ENCODE measurements at places on chromosomes 2 and 18. TPM values are rescaled to one million over a fixed set of nuclear protein-coding genes. Genes with fewer than 3 reads are reported as not detected.
A peak's percentile ranks its signal among the peaks of the same experiment; 100 is the strongest.

GRCh38 chr2:10404324-10405143 lies 43.6 kb downstream of the ODC1 start:
- no peaks in the 10 kb centered on the region for H3K36me3 ChIP-seq
- peak overlapping the region; percentile 78 for H3K27ac ChIP-seq
- H3K27me3 ChIP-seq: no peaks in the 10 kb centered on the region
- no peak overlapping the region for H3K4me3 ChIP-seq

DNA sequence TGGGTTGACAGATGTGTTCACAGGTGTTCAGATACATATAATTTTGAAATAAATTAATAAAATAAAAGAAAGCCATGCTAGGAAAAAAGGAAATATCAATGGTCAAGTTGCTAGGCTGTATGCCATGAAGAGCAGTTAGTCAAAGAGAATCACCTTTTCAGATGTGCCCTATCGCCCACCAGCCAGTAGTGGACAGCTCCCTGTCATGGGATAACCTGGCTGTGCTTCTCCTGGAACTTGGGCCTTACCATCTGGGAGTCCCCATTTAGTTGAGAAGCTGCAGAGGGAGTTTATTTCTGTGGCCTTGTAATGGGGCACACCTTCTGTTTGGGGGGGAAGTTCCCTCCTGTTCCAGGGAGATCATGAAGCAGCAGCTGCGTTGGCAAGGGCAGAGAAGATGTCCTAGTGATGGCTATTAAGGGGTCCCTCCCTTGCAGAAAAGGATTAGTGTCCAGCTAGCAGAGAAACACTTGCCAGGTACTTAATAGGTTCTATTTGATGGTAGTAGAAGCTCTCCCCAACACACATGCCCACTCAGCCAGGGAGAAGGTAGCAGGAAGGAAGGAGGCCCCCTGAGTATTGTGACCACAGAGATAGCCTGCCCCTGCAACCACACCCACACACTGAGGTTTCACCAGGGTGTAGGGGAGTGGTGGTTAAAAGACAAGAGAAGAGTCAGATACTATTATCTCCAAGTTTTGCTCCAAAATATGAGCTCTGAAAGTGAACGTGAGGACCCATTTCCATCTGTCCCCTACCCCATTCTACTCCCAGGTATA lies 117.7 kb downstream of the B3GNT2 start:
- no peak for DNase-seq
- H3K27me3 ChIP-seq: no peaks in the 10 kb centered on the region
- H3K27ac ChIP-seq: no peak overlapping the region
- no peaks in the 10 kb centered on the region for H3K4me1 ChIP-seq
- H3K4me3 ChIP-seq: no peak overlapping the region

- H3K36me3 ChIP-seq: no peaks in the 10 kb centered on the region
- DNase-seq: no peak
- H3K27me3 ChIP-seq: no peaks in the 10 kb centered on the region
- no peak overlapping the region for H3K4me3 ChIP-seq
- no peak overlapping the region for H3K27ac ChIP-seq
- H3K4me1 ChIP-seq: no peaks in the 10 kb centered on the region
These were observed 71.9 kb upstream of the GALNT5 start for GRCh38 chr2:157185476-157186227.

- H3K4me1 ChIP-seq: peaks cover 1% of the 10 kb centered on the region
- H3K27ac ChIP-seq: no peak overlapping the region
- DNase-seq: no peak
- no peak overlapping the region for H3K4me3 ChIP-seq
These were observed 69.9 kb downstream of the LIMS1 start for GRCh38 chr2:108604196-108604595.

DNA sequence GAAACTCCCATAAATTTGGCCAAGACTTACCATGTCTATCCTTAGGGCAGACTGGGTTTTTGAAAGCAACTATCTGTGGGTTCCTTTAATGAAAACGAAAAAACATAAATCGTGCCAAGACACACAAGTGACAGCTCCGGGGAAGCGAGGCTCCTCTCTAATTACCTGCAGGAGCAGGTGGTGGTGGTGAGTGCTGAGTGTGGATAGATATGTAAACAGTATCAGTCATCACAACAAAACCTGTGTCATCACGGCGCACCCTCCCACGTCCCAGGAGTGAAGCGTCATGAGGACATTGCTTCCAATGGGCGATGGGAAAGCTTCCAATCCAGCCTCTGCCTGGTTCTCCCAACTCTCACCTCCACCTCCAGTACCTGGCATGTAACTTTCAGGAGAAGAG lies 31.3 kb downstream of the ACKR3 start:
- peak; percentile 52 for DNase-seq
- no peaks in the 10 kb centered on the region for H3K36me3 ChIP-seq
- H3K4me3 ChIP-seq: no peak overlapping the region
- H3K27ac ChIP-seq: no peak overlapping the region
- H3K27me3 ChIP-seq: no peaks in the 10 kb centered on the region
- no peaks in the 10 kb centered on the region for H3K4me1 ChIP-seq

DNA sequence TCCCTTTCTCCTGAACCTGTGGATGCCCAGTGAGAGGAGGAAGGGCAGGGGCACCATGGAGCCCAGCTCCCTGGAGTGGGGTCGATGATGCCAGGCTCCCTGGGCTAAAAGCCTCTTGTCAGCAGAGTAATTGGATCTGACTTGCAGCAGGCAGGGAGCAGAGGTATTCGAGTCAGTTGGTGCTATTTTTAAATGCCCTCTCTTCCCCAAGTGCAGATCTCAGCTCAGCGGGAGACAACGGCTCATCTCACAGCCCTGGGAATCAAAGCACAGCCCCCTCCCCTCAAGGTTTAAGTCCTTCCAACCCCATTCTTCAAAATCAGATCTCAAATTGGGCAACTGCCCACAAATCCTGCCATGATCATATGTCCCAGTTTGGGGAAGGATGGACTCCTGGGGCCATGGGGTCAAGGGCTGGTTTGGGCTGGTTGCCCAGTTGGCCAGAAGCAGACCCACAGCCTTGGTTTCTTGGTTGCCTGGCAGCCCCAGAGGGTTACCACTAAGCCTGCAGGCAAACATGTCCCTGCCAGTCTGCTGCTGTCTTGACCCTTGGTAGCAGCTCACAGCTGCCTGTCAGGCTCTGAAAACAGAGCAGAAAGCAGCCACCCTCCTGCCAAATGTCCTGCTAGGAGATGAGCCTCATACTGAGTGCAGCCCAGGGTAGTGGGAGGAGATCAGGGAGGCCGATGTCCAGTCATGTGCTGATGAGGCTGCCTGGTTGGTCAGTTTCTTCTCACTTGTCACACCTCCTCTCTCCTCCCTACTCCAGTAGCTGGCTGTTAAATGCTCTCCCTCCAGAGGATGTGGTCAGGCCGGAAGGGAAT lies 244.9 kb downstream of the LOXHD1 start:
- no peak overlapping the region for H3K4me3 ChIP-seq
- no peak overlapping the region for H3K27ac ChIP-seq
- no peaks in the 10 kb centered on the region for H3K27me3 ChIP-seq
- no peak for DNase-seq
- H3K36me3 ChIP-seq: no peaks in the 10 kb centered on the region

DNA sequence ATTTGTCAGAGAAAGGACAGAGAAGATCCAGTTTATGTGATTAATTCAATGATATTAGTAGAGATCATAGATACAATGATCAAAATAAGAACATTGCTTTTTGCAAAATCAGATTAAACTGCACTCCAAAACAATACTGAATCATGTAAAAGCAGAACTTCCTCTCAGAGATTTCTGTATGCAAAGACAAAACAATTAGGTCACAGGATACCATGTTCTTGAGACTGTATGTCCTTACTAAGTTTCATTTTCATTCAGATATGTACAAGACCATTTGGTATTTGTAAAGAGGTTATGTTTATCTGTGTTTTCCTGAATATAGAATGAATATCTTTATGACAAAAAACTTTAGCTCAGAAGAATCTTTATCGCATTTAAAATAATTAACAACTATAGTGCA lies 161.8 kb downstream of the DLGAP1 start:
- H3K4me1 ChIP-seq: no peaks in the 10 kb centered on the region
- no peak overlapping the region for H3K27ac ChIP-seq
- H3K27me3 ChIP-seq: no peaks in the 10 kb centered on the region
- H3K36me3 ChIP-seq: no peaks in the 10 kb centered on the region
- no peak overlapping the region for H3K4me3 ChIP-seq

DNA sequence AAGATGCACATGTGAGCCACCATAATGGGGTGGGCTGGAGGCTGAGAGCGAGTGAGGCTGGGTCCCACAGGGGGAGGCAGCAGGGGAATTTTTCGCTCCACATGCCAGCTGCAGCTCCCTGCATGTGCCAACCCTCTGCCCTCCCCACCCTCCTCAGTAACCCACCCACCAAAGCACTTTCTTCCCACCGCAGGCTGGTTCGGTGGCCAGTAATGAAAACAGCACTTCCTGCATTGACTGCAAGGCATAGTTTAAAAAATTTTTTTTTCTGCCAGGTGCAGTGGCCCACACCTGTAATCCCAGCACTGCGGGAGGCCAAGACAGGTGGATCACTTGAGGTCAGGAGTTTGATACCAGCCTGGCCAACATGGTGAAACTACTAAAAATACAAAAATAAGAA lies 147.5 kb upstream of the TTC39C start:
- peaks cover 12% of the 10 kb centered on the region for H3K4me1 ChIP-seq
- no peak overlapping the region for H3K27ac ChIP-seq
- H3K4me3 ChIP-seq: no peak overlapping the region

TNFRSF11A gene
- 9.1 TPM for total RNA-seq

GRCh38 chr18:36120297-36120696 lies 8.8 kb downstream of the SLC39A6 start:
- H3K27ac ChIP-seq: no peak overlapping the region
- H3K4me3 ChIP-seq: no peak overlapping the region
- DNase-seq: no peak
- no peaks in the 10 kb centered on the region for H3K27me3 ChIP-seq
- no peaks in the 10 kb centered on the region for H3K36me3 ChIP-seq

DNA sequence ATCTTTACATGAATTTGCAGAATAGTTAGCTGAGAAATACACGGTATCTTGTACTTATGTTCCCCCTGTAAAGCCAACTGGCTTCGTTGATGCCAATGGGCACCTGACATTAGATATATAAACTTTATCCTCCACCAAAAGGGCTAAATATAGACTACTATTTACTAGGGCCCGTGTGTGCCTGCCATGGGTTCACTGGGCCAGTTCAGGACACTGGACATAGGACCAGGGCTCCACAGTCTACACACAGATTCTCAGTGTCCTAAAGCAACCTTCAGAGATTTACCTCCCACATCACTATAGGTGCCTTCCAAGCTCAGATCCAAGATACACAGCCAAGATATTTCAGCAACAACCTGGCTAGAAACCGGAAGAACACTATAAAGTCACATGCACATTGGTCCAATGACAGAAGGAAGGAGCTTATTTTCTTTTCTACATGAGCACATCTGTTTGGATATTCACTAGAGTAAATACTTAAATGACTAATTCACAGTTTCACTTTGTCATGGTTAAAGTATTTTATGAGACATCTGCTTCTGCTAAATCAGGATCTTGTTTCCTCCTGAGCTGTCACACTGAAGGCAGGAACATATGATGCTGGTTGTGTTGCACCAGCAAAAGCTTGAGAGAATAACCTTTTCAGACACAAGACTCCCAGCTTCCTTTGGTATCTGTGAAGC lies 95.1 kb downstream of the MYO5B start:
- no peak for DNase-seq
- no peak overlapping the region for H3K27ac ChIP-seq
- no peaks in the 10 kb centered on the region for H3K4me1 ChIP-seq

IHH gene
- not detected for total RNA-seq

LCT gene
- total RNA-seq: not detected

DNA sequence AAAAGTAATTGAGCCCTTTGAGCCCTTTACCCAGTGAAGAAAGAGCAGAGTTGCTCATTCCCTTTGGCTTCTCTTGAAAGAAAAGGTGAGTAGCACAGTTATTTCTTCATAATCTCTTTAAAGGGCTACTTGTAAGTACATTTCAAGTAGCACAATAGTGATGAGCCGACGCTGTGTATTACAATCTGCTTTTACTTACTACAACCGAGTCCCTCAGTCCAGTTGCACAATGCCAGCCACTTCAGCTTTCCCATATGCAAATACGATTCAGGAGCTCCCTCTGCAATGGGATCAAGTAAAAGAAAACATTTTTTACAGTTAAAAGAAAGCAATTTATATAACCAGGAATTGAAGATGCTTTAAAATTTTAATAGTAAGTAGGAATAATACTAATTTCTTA lies 868.5 kb downstream of the RNF144A start:
- no peaks in the 10 kb centered on the region for H3K36me3 ChIP-seq
- no peaks in the 10 kb centered on the region for H3K4me1 ChIP-seq
- no peak overlapping the region for H3K4me3 ChIP-seq
- no peak for DNase-seq
- no peak overlapping the region for H3K27ac ChIP-seq

- H3K27me3 ChIP-seq: no peaks in the 10 kb centered on the region
- H3K4me1 ChIP-seq: no peaks in the 10 kb centered on the region
- H3K36me3 ChIP-seq: no peaks in the 10 kb centered on the region
- H3K27ac ChIP-seq: no peak overlapping the region
- H3K4me3 ChIP-seq: no peak overlapping the region
These were observed 38.8 kb downstream of the DPYSL5 start for GRCh38 chr2:26886736-26887135.

DNA sequence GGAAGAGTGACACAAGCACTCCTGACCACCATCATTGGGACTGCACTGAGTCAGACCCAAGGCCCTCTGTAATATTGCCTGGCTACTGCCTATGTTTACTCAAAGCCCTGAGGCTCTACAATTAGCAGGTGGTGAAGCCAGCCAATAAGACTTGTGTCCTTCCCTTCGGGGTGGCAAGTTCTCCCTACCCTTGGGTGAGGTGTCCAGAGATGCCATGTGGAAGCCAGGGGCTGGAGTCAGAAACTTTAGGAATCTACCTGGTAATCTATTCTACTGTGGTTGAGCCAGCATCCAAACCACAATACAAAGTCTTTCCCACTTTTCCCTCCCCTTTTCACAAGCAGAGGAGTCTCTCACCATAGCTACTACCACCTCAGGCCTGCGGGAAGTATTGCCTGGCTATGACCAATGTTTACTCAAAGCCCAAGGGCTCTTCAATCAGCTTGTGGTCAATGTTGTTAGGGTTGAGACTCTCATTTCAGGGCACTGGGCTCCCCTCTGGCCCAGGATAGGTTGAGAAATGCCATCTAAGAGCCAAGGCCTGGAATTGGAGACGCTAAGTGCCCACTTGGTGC lies 17.6 kb downstream of the DHRS9 start:
- H3K4me1 ChIP-seq: no peaks in the 10 kb centered on the region
- no peak overlapping the region for H3K27ac ChIP-seq
- no peaks in the 10 kb centered on the region for H3K36me3 ChIP-seq
- no peak for DNase-seq
- no peak overlapping the region for H3K4me3 ChIP-seq

GNLY gene
- total RNA-seq: 2.1 TPM

Measured in aorta (tissue), 5 donors.